ENCODE measurements at places on chromosomes 4 and X.

- no peak for DNase-seq
These were observed 33.7 kb downstream of the COQ2 start for GRCh38 chr4:83250687-83251446.

- no peak for DNase-seq
These were observed 1.8 kb upstream of the FRMPD3 start for GRCh38 chrX:107447642-107448041.

- DNase-seq = no peak
These were observed 88.2 kb downstream of the ADGRA3 start for GRCh38 chr4:22427675-22428074.

DNA sequence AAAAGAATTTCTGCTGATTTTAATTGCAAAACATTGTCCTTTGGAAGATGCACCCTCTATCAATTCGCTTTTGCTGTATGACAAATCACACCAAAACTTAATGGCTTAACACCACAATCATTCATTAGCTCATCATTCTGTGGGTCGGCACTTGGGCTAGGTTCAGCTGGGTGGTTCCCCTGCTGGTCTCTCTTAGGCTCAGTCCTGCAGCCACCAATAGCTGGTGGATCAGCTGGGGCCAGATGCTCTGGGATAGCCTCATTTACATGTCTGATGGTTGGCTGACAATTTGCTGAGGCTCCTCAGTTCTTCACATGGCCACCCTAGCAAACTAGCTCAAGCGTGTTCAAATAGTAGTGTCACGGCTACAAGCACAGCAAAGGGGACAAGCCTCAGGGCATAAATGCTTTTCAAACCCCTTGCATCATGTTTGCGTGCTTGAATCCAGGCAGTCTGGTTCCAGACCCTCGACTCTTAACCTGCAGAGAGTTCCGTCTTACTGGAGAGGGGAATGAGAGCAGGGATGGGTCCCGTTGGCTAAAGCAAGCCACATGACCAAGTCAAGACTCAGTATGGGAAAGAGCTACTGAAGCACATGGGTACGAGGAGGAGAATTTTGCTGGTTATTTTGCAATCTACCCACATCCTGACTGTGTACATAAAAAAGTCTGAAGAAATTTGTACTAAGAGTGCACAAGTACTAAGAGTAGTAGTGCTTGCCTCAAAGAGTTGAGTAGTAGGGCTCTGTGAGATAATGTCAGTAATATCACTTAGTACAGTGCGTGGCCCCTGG, 7.5 kb upstream of the ACSL1 start:
- DNase-seq = no peak

DNA sequence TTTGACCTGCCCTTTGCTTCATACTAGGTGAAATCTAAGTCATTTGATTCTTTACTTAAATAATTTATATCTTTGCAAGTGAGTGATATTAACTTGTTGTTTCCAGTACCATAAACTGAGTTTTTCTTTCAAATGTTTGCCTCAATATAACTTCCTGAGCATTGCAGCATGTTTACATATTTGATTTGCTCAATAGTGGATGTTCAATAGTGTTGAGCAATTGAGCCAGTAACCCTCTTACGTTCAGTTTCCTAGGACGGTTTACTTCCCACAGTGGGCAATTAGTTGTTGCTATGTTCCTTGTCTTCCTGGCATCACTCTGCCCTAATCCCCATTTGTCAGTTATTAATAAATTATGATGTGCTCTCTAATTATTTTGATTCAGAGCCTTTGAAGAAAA, 278.5 kb downstream of the EPHA5 start:
- DNase-seq = no peak

GRCh38 chr4:73252001-73252400, 6.6 kb downstream of the ANKRD17 start:
- no peak for DNase-seq

- DNase-seq = no peak
These were observed 5.9 kb downstream of the RIPPLY1 start for GRCh38 chrX:106897259-106897658.

- no peak for DNase-seq
These were observed 134.1 kb downstream of the COX18 start for GRCh38 chr4:72935462-72935861.

GRCh38 chrX:136086521-136086920, 60.8 kb upstream of the FHL1 start:
- DNase-seq = no peak

DNA sequence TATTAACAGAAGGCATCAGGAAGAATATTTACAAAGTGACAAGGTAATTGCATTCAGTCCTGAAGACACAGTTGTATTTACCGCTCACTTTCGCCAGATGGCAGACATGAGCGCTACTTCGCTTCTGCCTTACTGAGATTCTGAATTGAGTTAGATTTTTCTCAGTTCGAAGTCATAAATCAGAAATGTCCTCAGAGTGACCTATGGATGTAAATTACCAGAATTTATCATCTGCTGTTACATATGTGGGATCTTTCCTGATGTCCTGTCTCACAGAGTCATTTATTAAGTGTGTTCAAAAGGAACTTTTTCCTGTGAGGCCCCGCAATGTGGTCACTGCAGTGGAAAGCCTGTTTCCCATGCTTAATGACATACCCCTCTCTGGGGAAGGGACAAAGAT, 97.3 kb upstream of the DCLK2 start:
- peak; percentile 15 for DNase-seq

DNA sequence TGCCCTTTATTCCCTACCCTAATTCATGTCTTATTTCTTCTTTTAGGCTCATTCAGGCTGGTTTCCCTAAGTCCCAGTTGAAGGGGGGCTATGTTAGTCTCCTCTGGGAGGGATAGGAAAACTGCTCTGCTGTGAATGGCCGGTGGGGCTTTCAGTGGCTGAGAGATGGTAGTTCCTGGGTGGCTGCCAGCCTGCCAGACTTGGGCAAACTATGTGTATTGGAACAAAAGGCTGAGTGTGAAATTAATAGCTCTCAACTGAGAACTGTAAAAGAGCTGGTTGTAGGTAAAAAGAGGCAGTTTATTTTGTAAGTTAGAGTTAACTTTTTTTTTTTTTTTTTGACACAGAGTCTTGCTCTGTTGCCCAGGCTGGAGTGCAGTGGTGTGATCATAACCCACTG, 28.8 kb downstream of the ARHGAP10 start:
- DNase-seq = no peak

- no peak for DNase-seq
These were observed 145.5 kb upstream of the MAMLD1 start for GRCh38 chrX:150217609-150218008.

- no peak for DNase-seq
These were observed 23.4 kb downstream of the CYTL1 start for GRCh38 chr4:4995908-4996265.

GRCh38 chr4:85793233-85793585, 318.3 kb downstream of the ARHGAP24 start:
- DNase-seq = no peak

DNA sequence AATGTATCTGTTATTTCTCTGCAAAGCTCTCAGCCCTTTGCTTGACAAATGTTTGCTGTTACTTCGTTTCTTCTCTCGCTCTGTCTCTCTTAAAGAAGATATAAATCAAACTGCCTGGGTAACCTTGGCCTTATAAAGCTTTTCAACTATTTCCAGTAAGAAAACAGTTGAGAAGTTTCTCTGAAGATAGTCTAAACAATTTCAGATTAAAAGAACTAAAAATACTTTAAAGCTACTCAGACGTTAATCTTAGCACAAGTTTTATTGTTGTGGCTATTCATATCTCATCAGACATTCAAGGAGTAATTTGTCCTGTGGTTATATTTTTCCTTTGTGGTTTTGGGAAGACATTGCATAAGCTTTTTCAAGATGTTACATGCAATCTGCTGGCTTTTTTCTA, 22.6 kb downstream of the HOPX start:
- DNase-seq = no peak

DNA sequence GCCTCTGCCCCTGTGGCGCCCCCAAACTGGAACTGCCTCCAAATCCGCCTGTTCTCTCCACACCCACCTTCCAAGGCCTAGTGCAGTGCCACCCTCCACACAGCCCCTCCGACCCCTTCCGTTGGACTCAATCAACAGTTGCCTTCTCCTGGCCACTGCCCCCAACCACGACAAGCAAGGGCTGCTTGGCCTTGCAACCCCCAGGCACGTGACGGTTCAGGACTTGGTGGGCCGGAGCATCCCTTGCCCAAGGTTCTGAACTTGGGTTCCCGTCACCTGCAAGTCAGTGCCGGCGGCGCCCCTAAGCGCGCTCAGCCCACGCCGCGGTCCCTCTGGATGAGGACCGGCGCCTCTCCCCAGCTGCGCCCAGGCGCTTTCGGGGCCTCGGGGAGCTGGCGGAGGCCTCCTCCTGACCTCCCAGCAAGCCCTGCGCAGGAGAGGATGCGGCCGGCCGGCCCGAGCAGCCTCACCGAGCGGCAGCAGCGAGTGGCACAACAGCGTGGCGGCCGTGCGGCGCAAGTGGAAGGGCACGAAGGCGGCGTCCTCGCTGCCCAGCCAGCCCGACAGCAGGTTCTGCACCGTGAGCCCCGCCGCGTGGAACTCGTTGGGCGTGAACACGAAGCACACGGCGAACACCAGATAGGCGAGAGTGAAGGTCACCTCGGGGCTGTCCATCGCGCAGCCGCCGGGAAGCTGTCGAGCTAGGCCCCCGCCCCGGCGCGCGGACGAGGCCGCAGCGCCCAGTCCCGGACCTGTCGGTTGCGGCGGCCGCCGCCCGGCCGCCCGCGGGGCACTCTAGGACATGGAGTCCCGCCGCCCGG, 750 bp downstream of the TMEM129 start:
- peak; percentile 55 for DNase-seq

DNA sequence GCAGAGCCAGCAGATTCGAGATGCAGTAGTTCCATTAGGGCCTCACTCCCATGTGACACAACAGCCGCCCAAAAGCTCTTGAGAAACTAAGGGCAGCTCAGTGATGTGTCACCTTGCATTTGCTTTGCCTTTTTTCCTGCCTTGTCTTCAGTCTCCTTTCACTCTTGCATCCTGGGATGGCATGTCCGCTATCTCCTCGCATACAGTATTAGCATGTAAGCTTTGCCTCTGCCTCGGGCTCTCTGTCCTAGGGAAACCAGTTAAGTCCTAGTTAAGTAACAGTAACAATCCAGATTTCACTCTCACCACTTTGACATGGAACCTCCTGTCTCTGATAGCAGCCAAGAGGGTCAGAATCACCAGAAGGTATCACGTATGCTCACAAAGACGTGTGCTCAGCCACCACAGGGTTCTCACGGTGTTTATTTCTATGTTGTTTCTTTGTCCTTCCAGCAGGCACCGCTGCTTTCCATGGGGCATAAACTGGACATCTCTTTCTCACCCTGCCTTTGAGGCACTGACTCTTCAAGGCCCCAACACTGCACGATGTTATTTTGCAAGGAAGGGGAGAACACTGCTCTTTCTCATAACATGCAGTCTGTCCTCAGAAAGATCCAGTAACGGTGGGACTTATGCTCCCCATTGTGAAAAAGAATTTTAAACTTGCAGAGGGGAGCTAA, 26.7 kb upstream of the SORBS2 start:
- no peak for DNase-seq

DNA sequence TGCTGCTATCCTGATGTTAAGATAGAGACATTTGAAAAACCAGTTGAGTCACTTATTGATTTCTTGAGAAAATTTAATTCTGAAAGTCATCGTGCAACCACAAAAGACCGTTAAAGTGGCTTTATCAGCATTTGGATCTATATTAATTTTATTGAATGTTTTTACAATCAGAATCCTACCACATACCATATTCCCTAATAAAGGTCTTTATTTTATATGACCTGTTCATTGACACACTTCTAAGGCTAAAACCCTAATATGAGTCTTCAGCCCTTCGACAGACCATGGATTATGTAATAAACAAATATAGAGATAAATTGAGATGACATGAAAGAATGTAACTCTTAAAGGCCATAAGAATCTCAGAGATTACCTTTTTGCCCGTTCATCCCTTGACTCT, 68.1 kb downstream of the BANK1 start:
- DNase-seq = no peak

GRCh38 chr4:98482503-98482846, 175.9 kb downstream of the TSPAN5 start:
- no peak for DNase-seq

GRCh38 chrX:84186603-84187532, 1.1 kb downstream of the RPS6KA6 start:
- DNase-seq = no peak

DNA sequence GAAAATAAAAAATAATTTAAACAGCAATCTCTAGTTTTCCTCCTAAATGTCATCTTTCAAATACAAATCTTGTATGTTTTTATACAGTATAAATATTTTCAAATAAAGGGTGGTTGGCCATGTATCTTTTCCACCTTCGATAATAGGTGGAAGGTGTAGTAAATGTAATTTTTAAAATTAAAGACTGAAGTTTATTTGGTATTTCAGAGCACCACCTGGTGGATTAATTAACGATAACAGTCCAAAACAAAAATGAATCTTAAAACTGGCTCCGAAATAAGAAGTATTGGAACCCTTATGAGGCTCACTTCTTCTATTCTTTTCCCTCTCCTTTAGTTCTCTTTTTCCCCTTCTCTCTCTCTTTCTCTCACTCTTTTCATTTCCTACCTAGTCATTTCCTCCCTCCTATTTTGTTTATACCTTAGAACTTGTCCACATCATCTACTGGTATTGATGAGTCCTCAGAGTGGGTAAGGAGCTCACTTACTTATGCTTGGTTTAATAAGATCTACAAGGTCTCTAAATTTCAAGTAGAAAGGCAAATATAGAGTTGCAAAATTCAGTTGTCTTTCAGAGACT, 82.9 kb upstream of the EXOC1L start:
- no peak for DNase-seq

DNA sequence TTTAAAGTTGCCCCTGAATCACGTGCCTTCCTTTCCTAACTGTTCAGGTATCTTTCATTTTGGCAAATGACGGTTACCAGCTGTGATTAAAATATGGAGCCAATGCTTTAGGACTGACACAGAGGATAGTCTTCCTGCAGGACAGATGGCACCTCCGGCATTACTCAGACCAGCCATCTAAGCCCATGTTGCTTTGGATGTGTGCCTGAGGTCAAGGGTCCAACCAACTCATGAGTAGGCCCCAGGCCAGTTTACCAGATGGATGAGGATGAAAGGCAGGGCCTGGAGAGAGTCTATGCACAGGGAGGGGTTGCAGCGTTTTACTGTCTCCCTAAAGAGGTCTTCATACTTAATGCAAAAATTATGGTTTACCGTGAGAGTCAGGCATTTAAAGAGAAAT, 174.0 kb upstream of the GATB start:
- no peak for DNase-seq

- peak; percentile 49 for DNase-seq
These were observed 31.7 kb downstream of the COQ2 start for GRCh38 chr4:83252782-83253405.

DNA sequence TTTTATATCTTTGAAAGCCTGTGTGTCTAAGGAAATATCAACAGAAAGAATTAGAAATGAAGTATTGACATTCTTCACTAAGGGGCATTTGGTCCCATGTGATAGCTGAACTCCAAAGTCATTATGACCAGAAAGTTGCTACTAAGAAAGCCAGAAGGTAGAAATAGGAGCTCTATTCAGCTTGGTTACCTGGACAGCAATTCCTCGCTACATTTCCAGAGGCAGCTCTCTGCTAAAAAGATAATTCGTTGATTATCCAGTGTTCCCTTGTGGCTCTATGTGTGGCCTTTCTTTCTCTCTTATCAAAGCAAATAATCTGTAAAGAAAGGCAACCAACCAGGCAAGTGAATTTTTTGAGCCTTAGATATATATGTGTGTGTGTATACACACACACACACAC, 341.3 kb downstream of the ADGRL3 start:
- no peak for DNase-seq

GRCh38 chr4:75345423-75345822, 168.8 kb downstream of the RCHY1 start:
- DNase-seq = no peak

All from stimulated activated CD4-positive, alpha-beta T cell treated with anti-CD3 and anti-CD28 coated beads, Interleukin-4, amount 100 ng/mL, for 4 hours (primary cell).